Activated CD4-positive, alpha-beta memory T cell treated with anti-CD3 and anti-CD28 coated beads, Interleukin-2, amount 10 ng/mL, durations not matched to agents 7 days and 5 days (primary cell): ENCODE measurements at places on chromosomes 12 and 14.

DNA sequence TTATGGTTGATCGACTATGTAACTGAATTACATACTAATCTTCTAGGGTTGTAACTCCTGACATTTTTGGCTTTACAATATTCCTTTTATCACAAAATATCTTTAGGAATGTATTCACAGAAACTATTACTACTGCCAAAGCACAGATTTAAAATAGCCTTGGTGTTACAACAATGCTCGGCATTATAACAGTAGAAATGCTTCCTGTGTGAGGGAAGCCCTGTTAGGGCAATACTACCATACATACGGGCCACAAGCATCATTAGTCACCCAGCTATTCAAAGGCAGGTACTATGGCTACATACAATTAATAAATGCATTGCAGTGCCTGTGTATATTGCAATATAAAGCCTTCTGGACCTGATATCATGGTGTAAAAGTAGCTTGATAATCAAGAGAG, 517.8 kb downstream of the C12orf50 start:
- no peak for DNase-seq
- H3K4me1 ChIP-seq = no peaks in the 10 kb centered on the region
- H3K27ac ChIP-seq = no peak overlapping the region
- H3K27me3 ChIP-seq = no peaks in the 10 kb centered on the region

- no peaks in the 10 kb centered on the region for H3K27me3 ChIP-seq
- peaks cover 18% of the 10 kb centered on the region for H3K4me1 ChIP-seq
- H3K27ac ChIP-seq = no peak overlapping the region
- no peak for DNase-seq
Measured at GRCh38 chr14:61320806-61321384, 484 bp upstream of the PRKCH start.

DNA sequence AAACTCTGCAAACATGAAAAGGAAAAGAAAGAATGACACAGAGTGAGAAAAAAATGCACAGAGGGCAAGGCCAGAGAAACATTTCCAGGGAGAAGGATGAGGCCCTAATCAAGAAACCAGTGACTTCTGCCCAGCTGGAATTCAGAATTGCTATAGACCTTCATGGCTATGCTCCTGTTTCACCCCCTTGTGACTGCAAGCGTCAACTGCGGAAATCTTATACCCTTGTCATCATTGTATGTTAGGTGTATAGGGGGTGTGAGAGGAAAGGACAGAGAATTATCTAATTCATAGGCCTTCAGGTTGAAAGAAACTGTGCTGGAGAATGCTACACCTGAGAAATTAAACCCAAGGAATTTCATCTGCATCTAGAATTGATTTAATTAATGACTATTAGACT, 117.5 kb downstream of the SLC25A21 start:
- no peaks in the 10 kb centered on the region for H3K27me3 ChIP-seq
- H3K27ac ChIP-seq = no peak overlapping the region
- H3K4me3 ChIP-seq = no peak overlapping the region
- no peak for DNase-seq

- no peaks in the 10 kb centered on the region for H3K36me3 ChIP-seq
- no peak overlapping the region for H3K27ac ChIP-seq
- H3K4me1 ChIP-seq = no peaks in the 10 kb centered on the region
- DNase-seq = no peak
- H3K27me3 ChIP-seq = no peaks in the 10 kb centered on the region
- no peak overlapping the region for H3K4me3 ChIP-seq
Measured at GRCh38 chr14:86707071-86707470, 1177.1 kb downstream of the FLRT2 start.

GRCh38 chr12:44158746-44159145, 322.9 kb downstream of the TMEM117 start:
- no peak for DNase-seq
- H3K27ac ChIP-seq = no peak overlapping the region
- H3K36me3 ChIP-seq = no peaks in the 10 kb centered on the region
- H3K27me3 ChIP-seq = no peaks in the 10 kb centered on the region
- no peak overlapping the region for H3K4me3 ChIP-seq
- H3K4me1 ChIP-seq = no peaks in the 10 kb centered on the region

DNA sequence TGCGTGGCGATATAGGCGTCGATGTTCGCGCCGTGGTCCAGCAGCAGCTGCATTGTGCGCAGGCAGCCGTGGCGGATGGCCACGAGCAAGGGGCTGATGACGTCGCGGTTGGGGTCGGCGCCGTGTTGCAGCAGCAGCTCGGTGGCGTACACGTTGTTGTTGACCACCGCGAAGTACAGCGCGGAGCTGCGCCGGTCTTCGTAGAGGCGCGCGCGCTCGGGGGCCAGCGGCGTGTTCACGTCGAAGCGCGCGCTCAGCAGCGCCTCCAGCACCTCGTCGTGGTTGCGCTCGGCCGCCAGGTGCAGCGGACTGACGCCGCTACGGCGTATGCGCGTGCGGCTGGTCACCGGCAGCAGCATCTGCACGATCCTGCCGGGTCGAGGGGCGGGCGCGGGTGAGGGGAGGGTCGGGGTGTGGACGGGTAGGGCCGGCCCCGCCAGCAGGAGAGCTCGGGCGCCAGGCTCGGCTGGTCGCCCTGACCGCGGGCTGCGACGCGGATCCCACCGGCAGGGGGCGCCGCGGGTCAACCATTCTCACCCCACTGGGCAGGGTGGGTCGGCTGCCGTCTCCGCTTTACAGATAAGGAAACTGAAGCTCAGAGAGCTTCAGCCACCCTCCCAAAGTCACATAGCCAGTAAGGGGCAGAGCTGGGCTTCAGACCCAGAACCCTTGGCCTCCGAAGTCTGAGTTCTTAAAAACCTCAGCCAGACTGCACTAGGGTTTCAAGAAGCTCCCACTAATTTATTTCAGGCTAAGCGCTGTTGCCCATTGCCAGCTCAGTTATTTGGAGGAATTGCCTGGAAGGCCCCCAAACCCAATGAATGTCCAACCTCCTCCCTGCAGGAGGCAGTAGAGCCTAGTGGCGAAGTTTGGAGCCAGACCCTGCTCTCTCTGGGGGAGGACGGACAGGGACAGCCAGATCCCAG, 12.4 kb downstream of the FAM181A start:
- H3K27ac ChIP-seq = peak overlapping the region; percentile 68
- peak overlapping the region; percentile 52 for H3K4me3 ChIP-seq
- no peaks in the 10 kb centered on the region for H3K27me3 ChIP-seq
- peak; percentile 92 for DNase-seq
- peaks cover 83% of the 10 kb centered on the region for H3K36me3 ChIP-seq

- peaks cover 4% of the 10 kb centered on the region for H3K27me3 ChIP-seq
- H3K27ac ChIP-seq = no peak overlapping the region
- no peaks in the 10 kb centered on the region for H3K36me3 ChIP-seq
- peaks cover 5% of the 10 kb centered on the region for H3K4me1 ChIP-seq
Measured at GRCh38 chr14:65238456-65238855, 136.1 kb upstream of the MAX start.

- H3K4me3 ChIP-seq = peak overlapping the region; percentile 30
- H3K27me3 ChIP-seq = peaks cover 8% of the 10 kb centered on the region
- H3K4me1 ChIP-seq = peaks cover 58% of the 10 kb centered on the region
- peak; percentile 83 for DNase-seq
- no peaks in the 10 kb centered on the region for H3K36me3 ChIP-seq
- peak overlapping the region; percentile 76 for H3K27ac ChIP-seq
Measured at GRCh38 chr14:21913759-21914158, 240.1 kb upstream of the OR4E1 start.

DNA sequence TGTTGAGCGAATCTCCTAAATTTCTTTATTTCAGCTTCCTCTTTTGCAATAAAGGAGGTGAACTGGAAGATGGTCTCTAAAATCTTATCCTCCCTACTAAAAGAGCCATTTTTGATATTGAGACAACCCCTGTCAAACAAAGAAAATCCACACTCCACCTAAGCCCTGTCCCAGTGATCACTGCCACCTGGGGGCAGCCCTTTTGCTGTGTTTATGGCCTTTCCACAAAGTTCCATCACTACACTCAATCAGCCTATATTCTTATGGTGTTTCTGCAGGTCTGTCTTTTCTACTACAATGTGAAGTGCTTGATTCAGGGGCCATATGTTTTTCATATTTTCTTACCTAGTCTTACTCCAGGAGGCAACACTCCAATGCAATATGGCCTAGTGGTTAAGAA, 163.7 kb downstream of the BMP4 start:
- H3K4me3 ChIP-seq = no peak overlapping the region
- H3K27ac ChIP-seq = no peak overlapping the region
- no peaks in the 10 kb centered on the region for H3K36me3 ChIP-seq
- no peaks in the 10 kb centered on the region for H3K4me1 ChIP-seq

- no peaks in the 10 kb centered on the region for H3K27me3 ChIP-seq
- DNase-seq = no peak
- H3K27ac ChIP-seq = no peak overlapping the region
- H3K36me3 ChIP-seq = no peaks in the 10 kb centered on the region
Measured at GRCh38 chr12:5870183-5870582, 74.9 kb downstream of the ANO2 start.

GRCh38 chr12:56763753-56764657, 881 bp downstream of the HSD17B6 start:
- no peak overlapping the region for H3K27ac ChIP-seq
- H3K4me3 ChIP-seq = no peak overlapping the region

- DNase-seq = no peak
- H3K36me3 ChIP-seq = no peaks in the 10 kb centered on the region
- H3K4me1 ChIP-seq = no peaks in the 10 kb centered on the region
- no peak overlapping the region for H3K4me3 ChIP-seq
- peaks cover 3% of the 10 kb centered on the region for H3K27me3 ChIP-seq
Measured at GRCh38 chr14:88895116-88895515, 70.7 kb downstream of the TTC8 start.

DNA sequence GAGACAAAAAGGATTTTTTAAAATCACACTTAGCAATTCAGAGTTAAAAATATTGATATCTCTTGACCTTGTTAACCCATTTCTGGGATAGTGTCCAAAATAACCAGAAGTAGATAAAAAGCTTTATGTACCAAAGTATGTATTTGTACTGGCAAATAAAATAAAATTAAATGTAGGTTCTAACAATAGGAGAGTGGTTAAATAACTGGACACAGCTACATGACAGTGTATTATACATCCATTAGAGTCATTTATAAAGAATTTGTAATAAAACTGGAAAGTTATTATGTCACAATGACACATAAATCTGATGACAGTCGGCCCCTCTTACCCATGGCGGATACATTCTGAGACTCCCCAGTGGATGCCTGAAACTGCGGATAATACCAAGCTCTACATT, 34.0 kb downstream of the BMAL2 start:
- H3K4me1 ChIP-seq = no peaks in the 10 kb centered on the region
- H3K27ac ChIP-seq = no peak overlapping the region
- DNase-seq = no peak
- peaks cover 7% of the 10 kb centered on the region for H3K27me3 ChIP-seq

GRCh38 chr14:58738876-58739275, 101.1 kb downstream of the DACT1 start:
- peaks cover 14% of the 10 kb centered on the region for H3K27me3 ChIP-seq
- H3K36me3 ChIP-seq = no peaks in the 10 kb centered on the region
- H3K4me1 ChIP-seq = peaks cover 2% of the 10 kb centered on the region
- DNase-seq = no peak
- no peak overlapping the region for H3K4me3 ChIP-seq
- no peak overlapping the region for H3K27ac ChIP-seq

DNA sequence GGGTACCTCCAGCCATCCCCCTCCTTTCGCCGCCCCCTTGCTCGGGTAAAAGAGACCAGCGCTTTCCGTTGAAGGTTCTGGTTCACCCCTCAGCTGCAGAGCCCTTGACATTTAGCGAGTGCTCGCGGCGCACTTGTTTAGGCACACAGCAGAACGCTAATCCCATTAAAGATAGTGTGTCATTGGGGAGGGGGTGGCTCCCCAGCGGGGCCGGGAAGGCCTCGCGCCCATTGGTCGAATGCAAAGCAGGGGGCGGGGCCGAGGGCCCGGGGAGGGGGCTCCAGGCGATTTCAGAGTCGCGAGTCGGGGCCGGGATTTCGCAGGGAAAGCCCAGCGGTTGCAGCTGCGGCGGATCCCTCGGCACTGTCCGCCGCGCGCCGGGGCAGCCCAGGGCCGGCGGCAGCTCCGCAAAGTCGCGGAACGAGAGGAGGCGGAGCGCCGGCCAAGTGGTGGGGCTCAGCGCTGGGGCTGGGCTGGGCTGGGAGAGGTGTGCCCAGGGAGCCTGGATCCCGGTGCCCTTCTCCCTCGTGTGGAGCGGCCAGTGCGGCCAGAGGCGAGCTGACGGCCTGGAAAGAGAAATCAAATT, 122.9 kb downstream of the TSPAN9 start:
- peaks cover 60% of the 10 kb centered on the region for H3K27me3 ChIP-seq
- H3K36me3 ChIP-seq = no peaks in the 10 kb centered on the region
- DNase-seq = no peak
- no peaks in the 10 kb centered on the region for H3K4me1 ChIP-seq
- no peak overlapping the region for H3K27ac ChIP-seq

- H3K4me1 ChIP-seq = no peaks in the 10 kb centered on the region
- H3K27ac ChIP-seq = no peak overlapping the region
- peaks cover 18% of the 10 kb centered on the region for H3K27me3 ChIP-seq
- DNase-seq = no peak
- H3K36me3 ChIP-seq = no peaks in the 10 kb centered on the region
- no peak overlapping the region for H3K4me3 ChIP-seq
Measured at GRCh38 chr14:51431033-51431709, 191.1 kb downstream of the TMX1 start.

GRCh38 chr12:67391656-67392055, 122.5 kb downstream of the CAND1 start:
- no peak overlapping the region for H3K4me3 ChIP-seq
- H3K36me3 ChIP-seq = no peaks in the 10 kb centered on the region
- H3K27me3 ChIP-seq = no peaks in the 10 kb centered on the region

GRCh38 chr12:65534238-65534841, 255.9 kb downstream of the MSRB3 start:
- H3K4me3 ChIP-seq = no peak overlapping the region
- no peaks in the 10 kb centered on the region for H3K36me3 ChIP-seq
- H3K27ac ChIP-seq = no peak overlapping the region
- no peak for DNase-seq
- H3K4me1 ChIP-seq = no peaks in the 10 kb centered on the region

- H3K27ac ChIP-seq = no peak overlapping the region
- no peaks in the 10 kb centered on the region for H3K27me3 ChIP-seq
- no peaks in the 10 kb centered on the region for H3K36me3 ChIP-seq
- H3K4me3 ChIP-seq = no peak overlapping the region
- DNase-seq = no peak
Measured at GRCh38 chr12:43884683-43885410, 49.0 kb downstream of the TMEM117 start.
